PC-3 (cell line): ENCODE measurements at places on chromosomes 2 and 18. TPM values are rescaled to one million over a fixed set of nuclear protein-coding genes. Genes with fewer than 3 reads are reported as not detected.

GRCh38 chr2:65504201-65504600, 71.8 kb upstream of the SPRED2 start:
- no peak for DNase-seq

Gene EGR4
- not detected in 2 replicates for total RNA-seq

Gene TMEM169
- total RNA-seq = not detected in 2 replicates

Gene NEDD4L
- total RNA-seq = 100 and 105 TPM in 2 replicates

Gene COBLL1
- total RNA-seq = 3.6 and 4.3 TPM in 2 replicates

- no peak for DNase-seq
Observed at GRCh38 chr2:26970928-26971627, 641 bp downstream of the MAPRE3 start.

Gene EPB41L3
- total RNA-seq = 39.5 TPM in 2 replicates

DNA sequence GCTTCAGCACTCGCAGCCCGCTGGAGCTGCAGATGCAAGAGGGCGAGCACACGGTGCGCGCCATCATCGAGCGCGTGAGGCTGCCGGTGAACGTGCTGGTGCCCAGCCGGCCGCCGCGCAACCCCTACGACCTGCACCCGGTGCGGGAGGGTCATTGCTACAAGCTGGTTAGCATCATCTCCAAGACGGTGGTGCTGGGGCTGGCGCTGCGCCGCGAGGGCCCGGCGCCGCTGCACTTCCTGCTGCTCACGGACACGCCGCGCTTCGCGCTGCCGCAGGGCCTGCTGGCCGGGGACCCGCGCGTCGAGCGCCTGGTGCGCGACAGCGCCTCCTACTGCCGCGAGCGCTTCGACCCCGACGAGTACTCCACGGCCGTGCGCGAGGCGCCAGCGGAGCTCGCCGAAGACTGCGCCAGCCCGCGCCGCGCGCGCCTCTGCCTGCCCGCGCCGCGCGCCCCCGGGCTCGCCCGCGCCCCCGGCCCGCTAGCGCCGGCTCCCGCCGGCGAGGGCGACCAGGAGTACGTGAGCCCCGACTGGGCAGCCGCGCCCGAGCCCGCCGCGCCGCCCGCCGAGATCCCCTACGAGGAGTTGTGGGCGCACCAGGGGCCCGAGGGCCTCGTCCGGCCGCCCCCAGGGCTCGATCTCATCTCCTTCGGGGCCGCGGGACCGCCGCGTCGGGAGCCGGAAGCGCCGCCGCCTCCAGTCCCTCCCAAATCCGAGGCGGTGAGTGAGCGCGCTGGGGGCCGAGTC, 11.8 kb downstream of the GAREM2 start:
- DNase-seq = no peak

DNA sequence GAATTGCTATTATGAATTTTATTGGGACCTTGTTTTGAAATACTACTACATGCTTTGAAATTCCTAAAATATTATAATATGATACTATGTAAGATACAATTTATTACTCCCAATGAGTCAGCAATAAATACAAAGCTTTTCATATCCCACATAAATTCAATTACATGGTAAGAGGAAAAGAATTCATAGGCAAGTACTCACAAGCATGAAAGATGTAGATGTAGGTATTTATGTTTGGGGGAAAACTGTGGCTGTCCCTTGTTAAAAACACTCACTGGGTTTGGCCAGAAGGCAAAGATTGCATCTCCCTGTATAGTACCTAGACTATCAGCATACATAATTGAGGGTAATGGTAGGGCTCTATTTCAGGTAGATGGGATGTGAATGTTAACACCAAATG, 90.4 kb downstream of the MBD2 start:
- peak; percentile 33 for DNase-seq

Gene GALNT3
- total RNA-seq = 40.9 and 44.8 TPM in 2 replicates

- DNase-seq = no peak
Observed at GRCh38 chr2:164420787-164421186, 200.5 kb downstream of the GRB14 start.

GRCh38 chr2:186129767-186130581, 356.1 kb upstream of the ZC3H15 start:
- DNase-seq = peak; percentile 87

GRCh38 chr2:10940596-10940995, 28.9 kb downstream of the KCNF1 start:
- no peak for DNase-seq

GRCh38 chr2:38407111-38407682, 30.1 kb upstream of the ATL2 start:
- no peak for DNase-seq

Gene CPSF3
- 42.6 and 60.1 TPM in 2 replicates for total RNA-seq

GRCh38 chr2:197307236-197307932, 3.2 kb downstream of the ANKRD44 start:
- no peak for DNase-seq

Gene RAB6D
- total RNA-seq = not detected in 2 replicates
